Mesothelial cell of epicardium (in vitro differentiated cells): ENCODE measurements at places on chromosomes 7 and 10.
A peak's percentile ranks its signal among the peaks of the same experiment; 100 is the strongest.

GRCh38 chr7:92061154-92061553 lies 73.1 kb downstream of the CYP51A1 start:
- no peak for DNase-seq

GRCh38 chr10:87546210-87546609 lies 41.5 kb downstream of the MINPP1 start:
- no peak for DNase-seq

- DNase-seq = peak; percentile 63
Measured at GRCh38 chr7:76020031-76020714, 25.8 kb upstream of the TMEM120A start.

DNA sequence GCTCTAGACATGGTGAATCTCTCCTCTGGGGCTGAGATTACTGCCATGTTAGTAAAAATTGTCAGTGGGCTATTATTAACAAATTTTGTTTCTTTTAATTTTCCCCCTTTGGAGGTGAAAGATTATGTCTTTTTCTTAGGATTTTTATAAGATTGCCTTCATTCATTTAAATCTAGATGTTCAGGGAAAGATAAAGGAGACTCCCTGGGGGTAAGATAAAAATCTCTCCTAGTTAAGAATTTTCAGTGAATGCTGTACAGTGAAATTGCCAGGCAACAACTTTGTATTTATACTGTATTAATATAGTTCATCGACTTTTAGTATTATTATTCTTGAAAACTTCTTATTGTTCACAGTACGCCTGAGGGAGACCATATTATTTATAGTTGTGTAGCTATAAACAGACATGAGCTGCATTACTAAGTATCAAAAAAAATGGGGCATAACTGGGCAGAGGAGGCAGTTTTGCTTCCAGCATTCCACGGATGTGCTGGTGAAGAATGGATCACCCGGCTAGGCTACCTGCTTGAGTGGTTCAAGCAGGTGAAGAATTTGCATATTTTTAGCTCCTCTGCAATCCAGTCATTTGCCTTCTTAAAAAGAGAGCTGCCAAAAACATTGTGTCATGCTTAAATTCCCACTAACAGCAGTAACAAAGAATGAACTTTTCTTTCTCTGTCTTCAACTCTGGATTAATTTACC lies 552.1 kb downstream of the DNAJB9 start:
- DNase-seq = no peak

DNA sequence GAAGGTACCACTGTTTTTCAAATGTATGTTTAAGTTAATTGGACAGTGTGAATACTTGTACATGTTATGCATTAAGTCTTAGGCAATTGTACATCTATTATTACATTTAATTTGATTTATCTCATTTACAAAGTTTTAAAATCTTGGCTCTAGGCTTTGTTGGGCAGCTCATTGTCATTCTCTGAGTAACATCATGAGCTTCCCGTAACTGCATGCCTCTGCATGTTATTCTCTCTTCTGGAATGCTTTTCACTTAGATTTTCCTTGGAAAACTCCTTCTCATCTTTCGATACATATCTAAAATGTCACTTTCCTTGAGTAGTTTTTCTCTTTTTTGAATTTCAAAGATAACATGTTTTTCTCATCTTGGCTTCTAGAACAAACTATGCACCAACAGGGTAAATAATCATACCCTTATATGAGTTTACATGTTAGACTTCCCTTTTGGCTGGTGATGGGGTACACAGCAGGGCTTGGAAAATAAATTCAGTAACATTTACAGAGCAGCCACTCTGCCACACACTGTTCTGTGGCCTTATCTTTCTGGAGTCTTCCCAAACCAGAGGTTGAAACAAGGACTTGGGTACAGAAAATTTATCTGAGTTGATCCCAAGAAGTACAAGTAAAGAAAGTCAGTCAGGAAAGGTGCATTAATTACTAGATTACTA lies 42.2 kb upstream of the A1CF start:
- DNase-seq = no peak

DNA sequence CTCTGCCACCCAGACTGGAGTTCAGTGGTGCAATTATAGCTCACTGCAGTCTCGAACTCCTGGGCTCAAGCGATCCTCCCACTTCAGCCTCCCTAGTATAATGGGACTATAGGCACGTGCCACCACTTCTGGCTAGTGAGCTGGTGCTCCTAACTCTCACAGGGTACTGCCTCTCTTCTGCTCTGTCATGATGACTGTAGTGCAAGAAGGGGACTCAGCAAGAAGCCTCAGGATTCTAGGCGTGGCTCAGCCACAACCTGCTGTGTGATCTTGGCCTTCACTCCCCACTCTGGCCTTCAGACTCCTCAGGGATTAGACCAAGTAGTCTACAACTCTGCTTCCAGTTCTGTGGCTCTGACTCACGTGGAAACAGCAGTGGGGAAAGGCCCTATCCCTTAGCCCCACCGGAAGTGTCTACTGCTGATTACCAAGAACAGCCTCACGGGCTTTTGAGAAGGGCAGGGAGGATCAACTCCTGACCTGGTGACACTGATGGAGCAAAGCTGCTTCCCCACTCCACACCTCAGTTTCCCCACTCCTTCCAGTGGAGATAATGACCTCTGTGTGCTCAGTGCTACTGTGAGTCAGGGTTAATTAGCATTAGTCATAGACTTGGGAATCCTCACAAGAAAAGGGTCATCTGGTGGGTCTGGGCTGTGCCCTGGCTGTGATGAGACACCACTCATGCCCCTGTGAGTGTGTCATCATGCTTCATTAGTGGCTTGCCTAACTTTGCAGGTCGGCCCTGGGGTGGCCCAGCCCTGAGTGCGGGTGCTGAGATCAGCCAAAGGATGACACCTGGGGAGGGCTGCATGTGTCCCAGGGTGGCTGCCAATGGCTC lies 41.1 kb downstream of the ZC3HC1 start:
- DNase-seq = no peak

DNA sequence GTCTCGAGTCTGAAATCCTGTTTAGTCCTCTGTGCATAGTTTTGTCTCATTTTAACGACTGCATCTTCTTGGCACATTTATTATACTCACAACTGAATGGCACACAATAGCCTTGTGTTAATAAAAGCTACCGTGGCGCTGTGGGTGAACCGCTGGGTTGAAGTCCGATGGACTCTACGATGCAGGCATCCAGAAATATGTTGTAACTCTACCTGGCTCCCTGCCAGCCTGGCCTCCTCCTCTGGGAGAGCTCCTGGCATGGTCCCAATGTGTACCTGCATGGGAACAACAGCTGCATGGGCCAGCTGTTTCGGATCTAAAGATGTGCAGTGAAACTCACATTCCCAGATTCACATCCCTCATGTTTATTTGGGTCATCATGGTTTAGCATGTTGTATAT lies 3.7 kb upstream of the DPYSL4 start:
- DNase-seq = no peak

- DNase-seq = no peak
Measured at GRCh38 chr7:4265676-4266075, 416.4 kb upstream of the FOXK1 start.

- no peak for DNase-seq
Measured at GRCh38 chr7:103613655-103614642, 167.9 kb upstream of the SLC26A5 start.

DNA sequence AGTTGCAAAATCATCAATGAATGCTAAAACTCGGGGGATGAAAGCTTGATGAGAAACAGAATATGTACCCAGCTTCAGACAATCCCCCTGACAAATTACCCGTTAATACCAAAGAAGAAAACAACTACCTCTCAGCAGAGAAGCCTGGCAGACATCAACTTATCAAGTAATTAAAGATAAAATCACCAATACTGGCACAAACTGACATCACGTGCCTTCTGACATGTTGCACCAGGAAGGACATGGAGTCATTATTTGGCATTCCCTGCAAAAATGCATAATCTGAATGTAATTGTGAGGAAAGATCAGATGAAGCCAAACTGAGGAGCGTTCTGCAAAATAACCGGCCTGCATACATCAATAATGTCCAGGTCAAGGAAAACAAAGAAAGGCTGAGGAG lies 7.7 kb downstream of the SLIT1 start:
- DNase-seq = no peak

DNA sequence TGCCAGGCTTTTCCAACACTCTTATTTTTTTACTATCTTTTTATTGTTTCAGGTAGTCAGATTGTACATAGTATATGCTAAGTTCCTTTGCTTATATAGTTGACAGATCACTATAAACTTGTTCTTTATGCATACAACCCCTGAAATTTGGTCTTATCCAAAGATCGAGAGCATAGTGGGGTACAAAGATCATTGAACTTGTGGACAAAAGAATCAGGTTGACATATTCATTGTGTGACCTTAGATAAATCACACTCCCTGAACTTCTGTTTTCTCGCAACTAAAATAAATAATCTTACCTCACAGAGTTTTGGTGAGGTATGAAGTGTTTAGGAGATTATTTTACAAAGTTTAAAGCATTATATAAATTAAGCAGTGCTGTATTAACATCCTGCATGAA lies 22.1 kb downstream of the ZNF277 start:
- DNase-seq = no peak

- DNase-seq = no peak
Measured at GRCh38 chr7:272631-273030, 17.3 kb upstream of the FOXL3 start.

DNA sequence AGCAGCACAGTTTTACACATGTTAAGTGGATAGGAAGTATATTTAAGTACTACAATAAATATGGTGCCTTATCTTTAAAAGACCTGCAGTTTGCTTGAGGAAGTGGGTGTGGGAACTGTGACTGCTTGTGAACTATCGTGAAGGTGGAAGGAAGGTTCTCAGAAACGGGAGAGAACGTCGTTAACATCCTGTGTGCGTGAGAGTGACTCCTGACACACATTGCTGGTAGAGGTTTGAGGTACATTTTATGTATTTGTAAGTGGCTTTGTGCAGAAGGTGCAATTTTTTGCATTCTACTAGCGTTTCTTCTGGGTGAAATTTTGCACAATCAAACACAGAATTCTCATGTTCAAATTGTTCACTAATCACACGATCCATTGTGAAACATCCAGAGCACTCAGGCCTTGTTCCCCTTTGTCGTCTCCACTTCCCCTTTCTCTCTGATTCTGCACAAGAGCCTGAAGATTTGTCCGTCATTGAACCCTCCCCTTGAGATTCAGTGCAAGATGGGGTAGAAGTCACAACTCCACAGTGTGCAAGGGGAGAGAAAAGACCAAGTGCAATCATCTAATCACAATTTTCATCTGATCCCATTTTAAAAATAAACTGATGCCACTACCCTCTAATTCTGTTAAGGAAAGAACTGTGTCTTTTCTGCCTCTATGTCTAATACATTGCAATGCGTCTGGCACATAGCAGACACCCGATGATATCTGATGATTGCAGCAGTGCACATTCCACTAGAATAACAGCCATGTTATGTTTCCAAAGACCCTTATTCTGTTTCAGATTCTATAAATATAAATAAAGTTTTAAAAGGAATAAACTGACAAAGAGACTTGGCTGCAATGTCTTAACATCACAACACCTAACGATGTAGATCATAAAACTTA lies 279.9 kb downstream of the NEBL start:
- DNase-seq = no peak

GRCh38 chr7:1961701-1962276 lies 271.0 kb downstream of the MAD1L1 start:
- no peak for DNase-seq
